Non-pigmented ciliary epithelial cell (primary cell): ENCODE measurements at places on chromosomes 7 and 10.

DNA sequence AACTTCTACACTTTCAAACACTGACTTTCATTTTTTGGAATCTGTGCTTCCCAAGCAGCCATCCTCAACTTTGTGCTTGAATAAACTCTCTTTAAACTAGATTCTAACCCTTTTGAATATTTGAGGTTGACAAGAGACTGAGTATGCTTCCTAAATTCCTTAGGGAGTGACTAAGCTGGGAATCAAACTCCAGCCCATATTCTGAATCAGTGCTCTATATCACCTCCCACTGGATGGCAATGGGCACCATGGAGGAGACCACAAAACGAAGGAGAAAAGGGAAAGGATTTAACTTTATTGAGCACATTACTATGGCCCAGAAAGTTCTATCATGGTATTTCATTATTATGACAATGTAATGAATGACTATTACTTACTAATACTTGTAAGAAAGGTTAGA, 17.2 kb upstream of the SLC26A4 start:
- DNase-seq = peak; percentile 77

DNA sequence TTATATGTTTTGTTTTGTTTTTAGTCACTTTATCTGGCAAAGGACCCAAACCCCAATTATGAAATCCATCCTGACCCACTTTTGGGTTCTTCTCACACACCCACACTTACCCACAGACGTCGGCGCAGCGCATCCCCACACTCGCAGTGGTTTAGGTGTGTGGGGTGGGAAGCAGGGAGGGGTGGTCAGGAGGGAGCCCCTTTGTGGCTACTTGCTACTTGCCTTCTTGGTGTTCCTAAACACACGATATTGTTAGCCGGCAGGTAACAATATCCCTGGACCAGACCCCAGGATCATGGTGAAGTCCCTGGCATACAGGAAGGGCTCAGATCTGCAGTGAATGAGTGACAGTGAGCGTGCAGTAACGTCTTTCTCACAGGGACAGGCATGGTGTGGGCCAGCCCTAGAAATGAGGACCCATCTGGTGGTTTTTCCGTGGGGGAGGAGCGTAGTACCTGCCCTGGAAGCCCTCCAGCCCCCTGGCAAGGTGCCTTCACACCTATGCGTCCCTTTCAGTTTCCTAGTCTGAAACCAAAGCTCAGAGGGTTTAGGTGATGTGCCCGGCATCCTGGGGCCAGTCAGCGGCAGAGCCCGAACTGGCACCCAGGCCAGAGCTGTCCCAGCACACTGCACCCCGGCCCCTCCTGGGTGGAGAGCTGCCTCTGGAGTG, 4.4 kb downstream of the SPOCK2 start:
- no peak for DNase-seq

DNA sequence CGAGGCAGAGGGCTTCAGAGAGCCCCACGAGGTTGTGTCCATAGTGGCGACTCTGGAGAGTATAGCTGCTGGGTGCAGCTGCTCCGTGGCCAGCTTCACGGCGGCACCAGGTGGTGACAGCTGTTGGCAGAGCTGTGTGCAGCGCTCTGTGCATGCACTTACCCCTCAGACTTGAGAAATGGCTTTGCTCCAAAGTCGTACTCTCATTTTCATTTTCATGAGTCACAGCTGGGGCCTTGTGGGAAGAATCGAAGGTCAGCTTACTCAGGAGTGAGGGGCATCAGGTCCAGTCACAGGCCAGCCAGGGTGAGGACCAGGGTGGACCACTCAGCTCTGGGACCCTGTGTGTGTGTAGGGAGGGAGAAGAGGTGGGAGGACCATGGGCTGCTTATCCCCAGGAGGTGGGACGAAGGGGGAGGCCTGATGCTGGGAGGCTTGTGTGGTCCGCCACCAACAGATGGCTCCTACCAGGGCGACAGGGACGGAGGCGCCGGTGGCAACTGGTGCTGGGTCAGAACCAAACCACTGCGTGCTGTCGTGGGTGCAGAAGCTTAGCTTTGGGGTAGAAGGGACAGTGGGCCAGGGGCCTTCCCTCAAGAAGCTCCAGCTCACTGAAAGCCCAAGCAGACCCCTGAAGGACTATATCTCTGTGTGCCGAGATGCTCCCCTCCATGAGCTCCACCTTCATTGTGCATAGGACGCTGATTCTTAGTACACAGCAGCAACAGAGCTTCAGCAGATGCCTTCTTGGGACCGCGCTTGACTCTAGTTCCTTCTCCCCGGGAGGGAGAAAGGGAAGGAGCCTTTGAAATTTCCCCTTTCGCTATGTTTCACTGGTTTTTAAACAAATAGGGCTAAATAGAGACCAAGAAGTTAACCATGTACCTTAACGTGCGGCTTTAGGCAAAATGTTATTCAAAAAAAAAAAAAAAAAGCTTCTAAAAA, 225.0 kb downstream of the CELF2 start:
- no peak for DNase-seq

DNA sequence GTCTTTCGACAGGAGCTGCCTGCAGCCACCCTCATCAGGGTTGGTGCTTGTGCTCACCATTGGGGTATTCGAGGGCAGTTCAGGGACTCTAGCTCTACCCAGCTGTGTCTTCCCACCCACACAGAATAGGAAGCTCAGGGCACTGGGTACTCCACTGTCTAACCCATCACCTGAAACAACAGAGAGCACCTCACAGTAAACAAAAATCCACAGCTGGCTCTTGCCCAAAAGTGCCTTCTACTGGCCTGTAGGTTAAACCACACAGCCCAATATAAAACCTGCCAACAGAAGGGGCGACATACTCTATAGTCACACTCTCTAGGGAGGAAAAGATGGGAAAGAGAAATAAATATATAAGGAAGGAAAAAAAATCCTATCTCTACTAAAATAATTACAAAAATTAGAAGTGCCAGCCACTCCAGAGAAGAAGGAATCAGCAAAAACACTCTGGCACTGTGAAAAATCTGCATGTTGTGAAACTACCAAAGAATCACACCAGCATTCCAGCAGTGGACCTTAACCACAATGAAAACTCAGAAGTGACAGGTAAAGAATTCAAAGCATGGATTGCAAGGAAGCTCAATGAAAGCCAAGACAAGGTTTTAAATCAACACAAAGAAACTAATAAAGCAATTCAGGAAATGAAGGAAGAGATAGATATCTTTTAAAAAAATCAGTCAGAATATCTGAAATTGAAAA, 110.0 kb downstream of the HGF start:
- no peak for DNase-seq

DNA sequence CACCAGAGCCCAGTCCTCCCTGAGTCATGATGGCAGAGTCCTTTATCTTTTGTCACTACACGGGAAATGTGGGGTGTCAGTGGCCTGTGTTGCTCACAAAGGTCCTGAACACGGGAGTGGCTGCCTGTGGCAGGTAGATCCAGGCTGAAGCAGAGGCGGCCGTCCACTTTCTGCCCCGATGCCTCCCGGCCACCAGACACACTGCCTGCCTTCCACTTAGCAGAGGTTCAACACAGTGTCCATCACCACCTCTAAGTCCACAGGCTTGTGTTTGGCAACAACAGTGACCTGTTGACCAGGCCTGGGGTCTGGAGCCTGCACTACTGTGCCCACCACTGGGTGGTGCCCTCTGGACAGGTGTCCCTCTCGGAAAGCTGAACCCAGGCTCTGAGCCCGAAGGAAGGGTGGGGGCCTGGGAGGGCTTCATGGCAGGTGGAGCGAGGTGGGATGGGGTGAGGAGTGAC, 49.9 kb upstream of the CAMK2B start:
- no peak for DNase-seq
